ENCODE measurements at places on chromosomes 5 and 9. TPM values are rescaled to one million over a fixed set of nuclear protein-coding genes. Genes with fewer than 3 reads are reported as not detected.

DNA sequence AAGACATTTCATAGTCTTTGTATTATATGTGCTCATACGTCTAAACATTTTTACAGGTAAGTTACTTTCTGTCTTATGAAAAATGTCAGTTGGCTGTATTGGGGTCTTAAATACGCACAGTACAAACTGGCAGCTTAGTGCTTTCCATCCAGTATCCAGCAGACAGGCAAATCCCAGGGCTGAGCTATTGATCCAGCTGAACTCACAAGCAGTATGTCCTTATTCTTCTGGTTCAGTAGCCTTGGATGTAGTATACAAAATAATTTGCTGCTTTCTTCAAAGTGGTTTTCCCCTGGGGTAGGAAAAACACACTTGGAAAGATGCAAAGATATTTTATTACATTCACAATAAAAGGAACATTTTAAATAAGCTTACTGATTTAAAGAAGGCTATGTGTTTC, 617.2 kb downstream of the NR2F1-AS1 start:
- no peaks in the 10 kb centered on the region for H3K27me3 ChIP-seq
- H3K27ac ChIP-seq: no peak overlapping the region
- no peaks in the 10 kb centered on the region for H3K36me3 ChIP-seq
- DNase-seq: no peak
- H3K4me3 ChIP-seq: no peak overlapping the region

DNA sequence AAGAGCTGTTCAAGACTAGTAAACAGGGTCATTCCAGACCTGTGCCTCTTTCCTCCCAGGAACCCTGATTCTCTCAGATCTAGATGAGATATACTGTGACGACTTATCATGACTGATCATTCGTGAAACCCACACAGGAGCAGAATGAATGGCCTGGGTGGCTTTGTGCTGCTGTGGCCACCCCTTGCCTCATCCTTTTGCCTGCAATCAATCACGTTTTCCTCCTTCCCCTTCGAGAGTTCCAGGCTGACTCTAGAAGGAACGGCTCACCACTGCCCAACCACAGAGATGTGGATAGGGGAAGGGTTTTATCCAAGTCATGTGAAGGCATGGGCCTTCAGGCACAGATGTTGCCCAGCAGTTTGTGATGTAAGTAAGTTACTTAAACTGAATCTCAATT, 5.8 kb downstream of the ANXA6 start:
- DNase-seq: peak; percentile 70
- peaks cover 69% of the 10 kb centered on the region for H3K36me3 ChIP-seq
- peaks cover 83% of the 10 kb centered on the region for H3K4me1 ChIP-seq
- no peaks in the 10 kb centered on the region for H3K27me3 ChIP-seq

GRCh38 chr5:72840041-72840440, 23.6 kb downstream of the TNPO1 start:
- no peak for DNase-seq
- no peaks in the 10 kb centered on the region for H3K27me3 ChIP-seq
- H3K36me3 ChIP-seq: no peaks in the 10 kb centered on the region
- no peak overlapping the region for H3K4me3 ChIP-seq

DNA sequence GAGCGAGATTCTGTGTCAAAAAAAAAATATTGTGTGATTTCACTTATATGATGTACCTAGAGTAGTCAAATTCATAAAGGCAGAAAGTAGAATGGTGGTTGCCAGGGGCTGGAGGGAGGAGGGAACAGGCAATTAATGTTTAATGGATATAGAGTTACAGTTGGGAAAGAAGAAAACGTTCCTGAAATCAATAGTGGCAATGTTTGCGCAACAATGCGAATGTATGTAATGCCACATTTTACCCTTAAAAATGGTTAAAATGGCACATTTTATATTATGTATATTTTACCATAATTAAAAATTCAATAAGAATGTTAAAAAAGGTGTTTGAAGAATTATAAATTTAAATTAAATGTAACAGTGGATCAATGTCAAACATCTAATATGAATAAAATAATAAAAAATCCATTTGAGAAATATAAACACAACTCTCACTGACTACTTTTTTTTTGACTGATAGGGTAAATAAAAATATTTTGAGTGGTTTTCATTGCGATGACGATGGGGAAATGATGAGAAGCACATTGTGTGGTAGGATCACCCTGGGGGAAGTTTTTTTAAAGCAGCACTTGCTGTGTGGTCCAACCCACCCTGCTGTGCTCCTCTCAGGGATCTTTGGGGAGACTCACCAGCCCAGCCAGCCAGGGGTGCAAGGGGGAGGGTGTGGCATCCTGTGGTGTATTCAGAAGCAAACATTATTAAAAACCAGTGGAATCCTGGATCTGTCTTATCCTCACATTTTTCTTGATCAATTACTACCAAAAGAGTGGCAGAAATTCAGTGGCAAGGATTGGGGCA, 4.3 kb downstream of the FYB1 start:
- H3K27ac ChIP-seq: peak overlapping the region; percentile 95
- no peaks in the 10 kb centered on the region for H3K27me3 ChIP-seq
- H3K4me1 ChIP-seq: peaks cover 86% of the 10 kb centered on the region
- peaks cover 11% of the 10 kb centered on the region for H3K36me3 ChIP-seq

FLT4 gene
- total RNA-seq: 5.2 TPM

All from activated naive CD8-positive, alpha-beta T cell treated with anti-CD3 and anti-CD28 coated beads for 36 hours (primary cell).